CD4-positive, alpha-beta T cell treated with Interferon alpha-2 for 1 hour (primary cell): ENCODE measurements at places on chromosomes 6 and 20.

DNA sequence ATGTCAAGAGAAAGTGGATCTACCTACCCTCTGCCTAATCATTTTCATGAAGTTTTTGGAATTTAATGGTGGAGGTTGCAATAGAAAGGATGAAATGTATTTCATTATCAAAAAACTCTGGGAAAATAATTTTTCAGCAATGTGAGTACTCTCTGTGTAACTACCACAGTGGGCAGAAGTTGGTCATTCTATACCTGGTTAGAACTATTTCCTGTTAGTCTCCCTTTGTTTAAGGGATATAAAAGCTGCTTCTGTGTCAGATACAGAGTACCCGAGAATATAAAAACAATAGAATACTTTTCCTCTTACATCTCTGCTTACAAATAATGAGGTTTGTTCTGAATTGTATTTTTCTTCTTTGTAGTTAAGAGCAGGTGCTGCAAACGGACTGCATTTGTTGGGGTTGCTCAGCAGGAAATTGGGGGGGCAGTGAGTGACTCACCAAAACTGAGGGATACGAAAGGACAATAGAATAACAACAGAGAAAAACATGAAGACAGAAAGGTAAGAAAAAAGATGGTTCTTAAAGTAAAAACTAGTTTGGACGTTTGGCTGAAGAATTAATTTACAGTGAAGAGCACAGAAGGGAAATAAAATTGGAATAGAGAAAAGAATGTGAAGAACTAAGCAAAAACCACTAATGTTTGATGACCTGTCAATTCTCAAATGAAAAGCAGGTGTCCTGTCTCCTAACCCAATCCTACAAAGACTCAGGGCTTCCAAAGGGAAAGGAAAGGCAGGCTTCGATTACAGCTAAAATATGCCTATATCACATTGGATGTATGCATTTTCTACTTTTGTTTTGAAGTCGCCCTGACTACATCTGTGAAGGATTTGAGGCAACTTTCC lies 703.1 kb downstream of the RFPL4B start:
- no peak for DNase-seq

DNA sequence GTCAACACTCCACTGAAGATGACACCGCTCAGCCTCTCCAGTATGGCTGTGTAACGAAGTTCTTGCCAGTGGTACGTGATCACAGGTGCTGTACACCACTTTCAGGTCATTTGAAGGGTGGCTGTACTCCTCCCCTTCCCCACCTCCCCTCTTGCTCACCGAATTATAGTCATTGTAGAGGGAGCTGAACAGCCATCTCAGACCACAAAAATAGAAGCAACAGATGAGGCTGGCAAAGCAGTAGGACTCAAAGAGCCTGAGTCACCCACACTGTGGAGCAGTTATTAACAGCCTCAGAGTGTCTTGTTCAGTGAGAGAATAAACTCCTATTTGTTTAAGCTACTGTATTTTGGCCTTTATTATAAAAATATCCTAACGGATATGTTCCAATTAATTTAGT lies 192.5 kb upstream of the MCHR2 start:
- DNase-seq = no peak

DNA sequence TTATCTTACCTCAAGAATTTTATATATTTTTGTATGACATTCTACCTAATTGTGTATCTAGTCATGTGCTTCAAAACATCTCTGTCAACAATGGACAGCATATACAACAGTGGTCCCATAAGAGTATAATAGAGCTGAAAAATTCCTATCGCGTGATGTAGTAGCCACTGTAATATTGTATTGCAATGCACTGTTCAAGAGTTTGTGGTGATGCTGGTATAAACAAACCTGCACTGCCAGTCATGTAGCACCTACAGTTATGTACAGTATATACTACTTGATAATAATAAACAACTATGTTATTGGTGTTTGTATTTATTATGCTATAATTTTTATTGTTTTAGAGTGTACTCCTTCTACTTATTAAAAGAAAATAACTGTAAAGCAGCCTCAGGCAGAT lies 672.7 kb downstream of the CD109 start:
- DNase-seq = no peak

- DNase-seq = no peak
These were observed 215.8 kb downstream of the UTRN start for GRCh38 chr6:144500892-144501291.

DNA sequence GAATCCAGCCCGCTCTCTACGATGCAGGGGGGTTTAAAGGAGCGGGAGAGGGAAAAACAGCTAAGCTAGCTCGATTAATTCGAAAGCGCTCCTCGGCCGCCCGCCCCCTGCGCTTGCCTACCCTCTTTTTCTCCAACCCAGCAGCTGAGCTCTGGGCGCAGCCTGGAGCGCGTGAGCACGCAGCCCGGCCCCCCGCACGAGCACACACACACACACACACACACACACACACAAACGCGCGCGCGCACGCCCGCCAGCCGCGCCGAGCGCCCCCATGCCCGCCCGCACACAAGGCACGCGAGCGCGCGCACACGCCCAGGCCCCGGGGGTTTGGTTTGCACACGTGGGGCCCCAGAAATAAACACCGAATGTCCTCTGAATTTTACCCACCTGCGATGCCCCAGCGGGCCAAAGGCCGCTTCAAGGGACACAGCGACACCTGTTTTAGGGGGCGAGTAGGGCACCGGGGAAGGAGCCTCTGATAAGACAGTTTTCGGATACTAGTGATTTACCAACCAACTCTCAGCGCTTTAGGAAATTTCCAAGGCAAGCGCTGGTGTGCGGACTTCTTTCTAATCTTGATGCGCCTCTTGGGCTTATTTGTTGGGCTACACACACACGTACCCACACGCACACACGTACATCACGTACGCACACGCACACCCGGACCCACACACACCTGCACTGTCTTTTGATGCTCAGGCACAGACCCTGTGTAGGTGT lies 802 bp upstream of the NRN1 start:
- DNase-seq = no peak

- no peak for DNase-seq
These were observed 43.9 kb downstream of the BANF2 start for GRCh38 chr20:17743677-17744076.

DNA sequence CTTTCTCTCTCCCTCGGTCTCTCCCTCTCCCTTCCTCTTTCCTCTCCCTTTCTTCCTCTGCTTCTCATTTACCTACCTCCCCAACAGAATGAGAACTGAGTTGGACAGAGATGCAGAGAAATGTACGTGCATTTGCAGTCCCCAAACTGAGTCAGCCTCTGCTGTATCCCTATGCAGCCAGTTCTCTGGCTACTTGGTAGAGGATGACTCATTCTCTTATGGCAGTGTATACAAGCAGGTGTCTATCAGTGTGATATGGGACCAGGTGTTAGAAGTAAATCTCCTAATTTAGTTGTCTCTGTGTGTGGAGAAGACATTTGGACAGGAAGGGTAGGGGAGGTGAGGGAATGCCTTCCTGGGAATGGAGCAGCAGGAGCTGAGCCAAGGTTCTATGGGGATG lies 470.8 kb downstream of the CD109 start:
- DNase-seq = no peak

- DNase-seq = no peak
These were observed 213.8 kb upstream of the AGPAT4 start for GRCh38 chr6:161487694-161488093.
